ENCODE measurements at places on chromosomes 5 and 9.
A peak's percentile ranks its signal among the peaks of the same experiment; 100 is the strongest.

- DNase-seq, result no peak
Measured at GRCh38 chr5:97553604-97554452, 370.8 kb upstream of the RIOK2 start.

- DNase-seq, result no peak
Measured at GRCh38 chr9:93864032-93864431, 91.1 kb downstream of the BARX1 start.

DNA sequence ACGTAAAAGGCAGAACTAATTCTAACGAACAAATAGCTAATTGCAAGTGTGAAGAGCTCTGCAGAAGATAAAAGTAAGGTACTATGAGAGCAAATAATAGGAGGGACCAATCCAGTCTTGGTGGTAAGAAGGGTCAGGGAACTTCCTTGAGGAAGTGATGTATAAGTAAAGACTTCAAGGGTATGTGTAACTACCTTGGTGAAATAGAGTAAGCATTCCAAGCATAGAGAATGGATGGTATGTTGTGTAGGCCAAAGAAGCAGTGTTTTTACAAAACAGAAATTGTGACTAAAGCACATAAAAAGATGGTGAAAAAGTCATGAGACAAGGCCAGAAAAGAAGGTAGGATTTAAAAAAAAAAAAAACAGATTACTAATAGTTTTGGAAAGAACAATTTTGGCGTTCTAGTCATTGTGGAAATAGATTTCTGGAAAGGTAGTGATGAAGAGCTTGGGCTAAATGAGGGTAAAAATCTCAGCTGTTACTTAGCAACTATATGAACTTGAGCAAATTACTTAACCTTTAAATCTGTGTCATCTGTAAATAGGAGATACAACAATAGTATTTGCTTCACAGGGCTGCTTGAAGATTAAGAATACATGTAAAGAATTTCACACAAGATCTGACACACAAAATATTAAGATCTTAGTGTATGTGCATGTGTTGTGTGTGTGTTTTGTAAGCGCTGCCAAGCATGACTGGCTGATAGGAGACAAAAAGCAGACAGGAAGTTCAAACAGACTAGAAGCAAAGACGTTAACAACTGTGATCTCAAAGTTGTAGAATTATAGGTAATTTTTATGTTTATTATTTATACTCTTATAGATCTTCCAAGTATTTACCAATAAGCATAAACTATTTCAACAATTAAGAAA, 73.5 kb downstream of the NR6A1 start:
- no peak for DNase-seq

DNA sequence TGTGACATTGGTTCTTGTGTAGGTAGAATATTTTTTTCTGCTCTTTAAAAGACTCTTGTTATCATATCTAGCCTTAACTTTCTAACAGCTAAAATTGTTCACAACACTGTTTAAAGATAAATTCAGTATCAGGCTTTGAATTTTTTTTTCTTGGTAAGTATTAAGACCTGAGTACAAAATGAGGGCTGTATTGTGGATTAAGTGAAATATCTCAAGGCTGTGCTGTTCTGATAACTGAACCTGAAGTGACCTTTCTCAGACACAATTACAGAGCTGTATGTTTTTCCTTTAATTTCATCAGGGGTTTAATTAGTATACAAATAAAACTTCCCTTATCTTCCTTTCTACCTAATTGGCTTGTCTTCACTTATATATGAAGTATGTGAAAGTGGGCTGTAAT, 290.5 kb downstream of the CCDC171 start:
- DNase-seq, result no peak

DNA sequence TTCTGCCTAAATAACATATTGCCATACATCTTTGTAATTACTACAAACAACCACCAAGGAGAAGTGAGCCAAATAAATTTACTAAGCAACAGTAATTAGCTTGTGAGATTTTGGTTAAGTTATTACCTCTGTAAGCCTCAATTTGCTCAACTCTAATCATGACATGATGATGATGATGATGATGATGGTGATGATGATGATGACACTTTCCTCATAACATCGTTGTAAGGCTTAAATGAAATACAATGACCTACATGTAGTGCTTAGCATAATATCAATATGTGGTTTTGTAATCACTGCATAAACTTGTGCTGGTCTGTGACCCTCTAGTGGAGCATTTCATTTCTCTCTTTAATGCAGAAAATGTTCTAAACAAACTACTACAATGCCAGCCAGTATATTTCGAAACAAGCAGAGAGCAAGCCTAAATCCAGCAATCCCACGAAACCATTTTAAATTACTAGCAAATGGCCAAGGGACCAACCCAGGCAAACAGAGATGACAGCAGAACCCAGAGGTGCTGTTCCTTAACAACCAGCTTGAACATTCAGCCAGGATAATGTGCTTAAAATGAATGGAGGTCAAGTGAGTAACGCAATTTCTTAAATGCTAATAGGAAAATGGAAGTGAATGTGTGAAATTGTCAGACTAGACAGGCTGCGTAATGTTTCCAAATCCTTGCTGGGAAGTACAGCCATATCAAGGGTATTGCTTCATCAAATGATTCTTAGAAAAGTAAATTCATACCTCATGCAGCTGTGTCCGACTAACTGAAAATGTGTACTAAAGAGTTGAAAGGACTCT, 281.9 kb upstream of the PUM3 start:
- DNase-seq, result no peak

DNA sequence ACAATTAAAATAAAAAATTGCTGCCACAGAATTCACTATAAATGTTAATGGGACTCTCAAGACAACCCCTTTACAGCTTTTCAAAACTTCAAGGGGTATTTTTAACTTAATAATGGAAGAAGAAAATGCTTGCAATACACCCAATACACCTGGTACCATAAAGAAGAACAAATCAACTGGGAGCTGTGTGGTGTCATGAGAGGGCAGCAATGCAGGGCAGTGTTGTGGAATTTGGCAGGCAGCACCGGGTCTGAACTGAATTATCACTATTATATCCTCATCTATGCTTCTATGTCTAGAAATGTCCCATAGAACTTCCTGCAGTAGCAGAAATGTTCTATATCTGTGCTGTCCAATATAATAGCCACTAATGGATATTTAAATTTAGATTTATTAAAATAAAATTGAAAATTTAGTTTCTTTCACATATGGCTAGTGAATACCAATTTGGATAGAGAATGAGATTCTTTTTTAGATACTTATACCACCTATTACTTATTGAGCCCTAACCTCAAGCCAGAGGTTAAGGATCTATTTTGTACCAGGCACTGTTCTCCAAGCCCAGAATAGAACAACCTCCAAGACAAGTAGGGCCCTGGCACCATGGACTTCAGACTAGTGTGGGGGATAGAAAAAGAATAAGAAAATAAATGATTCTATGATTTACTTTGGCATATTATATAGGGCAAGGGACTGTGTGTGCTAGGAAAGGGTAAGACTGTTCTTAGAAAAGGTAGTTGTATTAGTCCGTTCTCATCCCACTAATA, 265.3 kb downstream of the PDE4D start:
- no peak for DNase-seq

DNA sequence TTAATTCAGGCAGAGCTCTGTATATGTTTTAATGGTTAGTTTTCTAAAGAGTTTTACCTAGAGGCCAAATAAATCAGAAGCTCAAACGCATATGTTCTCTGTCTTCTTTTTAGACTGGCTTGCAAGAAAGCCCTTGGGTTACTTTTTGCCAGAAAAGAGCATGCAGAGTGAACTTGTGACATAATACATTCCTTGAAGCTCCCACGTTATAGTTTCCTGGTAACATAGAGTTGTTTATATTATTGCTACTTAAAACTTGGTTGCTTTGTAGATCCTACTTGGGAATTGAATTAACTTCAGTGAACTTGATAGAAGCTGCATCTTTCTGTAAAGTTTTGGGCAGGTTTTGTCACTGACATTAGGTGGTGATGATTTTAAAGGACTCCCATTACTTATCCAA, 102.9 kb downstream of the C9orf152 start:
- DNase-seq, result no peak

GRCh38 chr5:40406741-40407211, 272.9 kb upstream of the PTGER4 start:
- no peak for DNase-seq

DNA sequence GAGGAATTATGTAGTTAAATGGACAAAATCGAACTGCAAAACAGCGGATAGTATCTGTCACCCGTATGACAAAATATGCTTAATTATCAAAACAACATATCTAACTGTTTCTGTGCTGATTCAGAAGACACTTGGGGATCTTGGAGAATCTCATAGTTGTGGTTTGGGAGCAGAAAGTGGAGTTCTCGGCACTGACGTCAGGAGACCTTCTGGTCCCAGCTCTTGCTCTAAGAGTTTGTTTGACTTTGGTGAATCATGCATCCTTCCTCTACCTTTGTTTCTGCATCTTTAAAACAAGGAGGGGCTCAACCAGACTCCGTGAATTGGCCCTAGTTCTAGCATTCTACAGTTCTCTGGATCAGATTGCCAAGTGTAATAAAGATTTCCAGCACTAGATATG, 37.0 kb upstream of the TAF1L start:
- peak; percentile 30 for DNase-seq

DNA sequence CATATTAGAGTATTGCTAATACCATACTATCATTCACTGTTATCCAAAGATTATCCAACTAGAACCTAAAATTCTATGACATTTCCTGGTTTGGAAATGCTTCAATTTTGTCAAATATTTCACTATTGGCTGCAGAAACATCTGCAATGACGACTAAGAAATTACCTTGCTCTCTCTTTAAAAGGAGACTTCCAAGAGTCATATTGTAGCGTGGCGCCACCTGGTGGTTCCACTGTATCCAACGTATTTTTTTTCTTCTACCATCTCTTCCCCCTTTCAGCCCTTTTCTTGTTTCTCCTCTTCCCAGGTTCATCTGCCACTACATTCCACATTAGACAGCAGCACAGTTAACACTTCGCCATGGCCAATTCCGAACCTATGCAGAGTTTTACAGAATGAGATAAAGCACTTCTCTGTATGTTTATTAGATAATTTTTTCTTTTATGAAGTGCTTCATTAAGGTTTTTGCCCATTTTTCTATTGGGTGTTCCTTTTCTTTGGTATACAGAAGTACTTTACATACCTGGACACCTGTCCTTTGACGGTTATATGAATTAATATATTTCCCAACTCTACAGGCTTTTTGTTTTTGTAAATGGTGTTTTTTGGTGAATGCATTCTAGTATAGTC, 153.5 kb downstream of the CDC42SE2 start:
- peak; percentile 28 for DNase-seq

GRCh38 chr5:135264451-135265440, 134.3 kb downstream of the MACROH2A1 start:
- no peak for DNase-seq

DNA sequence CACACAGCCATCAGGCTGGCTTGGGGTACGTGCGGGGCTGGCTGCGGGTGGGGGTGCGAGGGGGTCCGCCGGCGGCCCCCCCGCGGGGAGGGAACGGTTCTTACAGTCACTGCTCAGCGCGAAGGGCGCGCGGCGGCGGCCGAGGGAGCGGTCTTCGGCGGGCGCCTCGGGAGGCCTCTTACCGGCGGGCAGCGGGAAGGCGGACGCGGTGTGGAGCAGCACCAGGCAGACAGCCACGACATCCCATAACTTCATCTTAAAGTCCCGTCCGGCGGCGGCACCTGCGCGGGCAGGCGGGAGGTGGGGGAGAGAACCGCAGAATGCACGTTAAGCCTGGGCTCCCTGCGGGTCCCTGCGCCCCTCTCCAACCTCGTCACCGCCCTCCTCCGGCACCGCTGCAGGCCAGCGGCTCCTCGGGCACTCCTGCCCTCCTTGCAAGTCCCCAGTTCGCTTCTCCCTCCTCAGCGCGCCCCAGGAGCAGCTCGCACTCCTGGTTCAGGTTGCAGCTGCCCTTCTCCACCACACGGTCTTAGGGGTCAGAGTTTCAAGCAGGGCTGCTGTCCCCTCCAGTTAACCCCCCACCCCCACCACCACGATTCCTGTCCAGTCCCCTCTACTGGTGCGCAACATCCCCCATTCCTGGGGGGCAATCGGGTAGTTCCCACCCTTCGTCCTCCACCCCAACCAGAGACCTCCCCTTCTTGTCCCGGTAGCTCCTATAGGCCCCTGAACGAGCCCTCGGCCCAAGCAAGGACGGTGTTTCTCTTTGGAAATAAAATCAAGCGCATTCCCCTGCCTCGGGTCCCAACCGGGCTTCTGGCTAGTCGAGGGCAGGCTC, 5.1 kb downstream of the GDNF start:
- DNase-seq, result no peak

DNA sequence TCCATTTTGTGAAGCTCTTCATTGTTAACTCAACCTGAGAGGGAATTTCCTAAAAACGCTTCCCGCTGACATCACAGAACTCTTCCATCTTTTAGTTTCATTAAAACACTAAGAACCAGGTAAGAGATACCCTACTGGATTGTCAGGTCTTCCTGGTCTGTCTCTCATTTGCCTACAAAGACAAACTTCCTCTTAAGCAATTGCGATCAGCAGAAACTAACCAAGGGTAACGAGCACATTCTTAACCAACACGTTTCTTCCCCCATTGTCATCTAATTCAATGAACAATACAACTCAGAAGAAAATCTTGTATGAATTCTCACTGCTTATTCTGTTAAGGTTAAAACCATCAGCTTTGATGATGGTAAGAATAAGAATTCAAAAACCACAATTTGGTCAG, 6.6 kb downstream of the FBXW11 start:
- no peak for DNase-seq

DNA sequence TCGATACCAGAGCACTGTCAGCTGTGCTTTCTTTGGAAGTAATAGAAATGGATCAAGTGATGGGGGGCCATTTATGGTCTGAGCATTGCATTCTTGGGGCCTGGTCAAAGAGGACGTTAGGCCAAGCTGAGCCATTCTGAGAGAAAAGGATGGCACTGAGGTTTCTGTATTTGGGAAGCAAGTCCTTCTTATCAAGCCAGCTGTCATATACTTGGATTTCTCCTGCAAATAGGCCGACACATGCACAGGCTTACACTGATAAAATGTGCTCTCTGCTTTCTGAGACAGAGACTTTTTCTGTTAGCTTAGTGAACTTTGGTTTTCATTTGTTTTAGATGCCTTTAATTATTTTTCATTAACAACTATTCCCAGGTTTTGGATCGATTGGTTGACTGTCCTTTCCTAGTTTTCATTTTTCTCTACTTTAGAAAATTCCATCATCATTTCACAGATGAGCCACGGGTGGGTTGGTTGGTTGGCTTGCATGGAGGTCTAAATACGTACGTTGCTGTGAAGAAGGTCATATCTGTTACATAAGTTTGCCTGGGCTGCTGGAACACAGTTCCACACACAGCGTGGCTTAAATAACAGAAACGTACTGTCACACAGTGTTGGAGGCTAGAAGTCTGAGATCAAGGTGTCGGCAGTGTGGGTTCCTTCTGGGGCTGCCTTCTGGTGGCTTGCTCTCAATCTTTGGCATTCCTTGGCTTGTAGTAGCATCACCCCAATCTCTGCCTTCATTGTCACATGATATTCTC, 20.3 kb downstream of the TMOD1 start:
- no peak for DNase-seq

- no peak for DNase-seq
Measured at GRCh38 chr5:41404757-41405156, 105.6 kb downstream of the PLCXD3 start.

- DNase-seq, result no peak
Measured at GRCh38 chr5:1442222-1443145, 2.8 kb downstream of the SLC6A3 start.
